Fibroblast of mammary gland (primary cell): ENCODE measurements at places on chromosomes 2 and 18.

GRCh38 chr2:231483398-231484329 lies 19.4 kb upstream of the NCL start:
- peak; percentile 11 for DNase-seq

- no peak for DNase-seq
These were observed 77.5 kb downstream of the NDUFA10 start for GRCh38 chr2:239947729-239948045.

- no peak for DNase-seq
These were observed 30.7 kb downstream of the XRCC5 start for GRCh38 chr2:216139884-216140283.

- peak; percentile 68 for DNase-seq
These were observed 774.9 kb downstream of the RNF144A start for GRCh38 chr2:7691961-7692656.

GRCh38 chr2:20015482-20016083 lies 3.1 kb upstream of the MATN3 start:
- DNase-seq, result peak; percentile 67

DNA sequence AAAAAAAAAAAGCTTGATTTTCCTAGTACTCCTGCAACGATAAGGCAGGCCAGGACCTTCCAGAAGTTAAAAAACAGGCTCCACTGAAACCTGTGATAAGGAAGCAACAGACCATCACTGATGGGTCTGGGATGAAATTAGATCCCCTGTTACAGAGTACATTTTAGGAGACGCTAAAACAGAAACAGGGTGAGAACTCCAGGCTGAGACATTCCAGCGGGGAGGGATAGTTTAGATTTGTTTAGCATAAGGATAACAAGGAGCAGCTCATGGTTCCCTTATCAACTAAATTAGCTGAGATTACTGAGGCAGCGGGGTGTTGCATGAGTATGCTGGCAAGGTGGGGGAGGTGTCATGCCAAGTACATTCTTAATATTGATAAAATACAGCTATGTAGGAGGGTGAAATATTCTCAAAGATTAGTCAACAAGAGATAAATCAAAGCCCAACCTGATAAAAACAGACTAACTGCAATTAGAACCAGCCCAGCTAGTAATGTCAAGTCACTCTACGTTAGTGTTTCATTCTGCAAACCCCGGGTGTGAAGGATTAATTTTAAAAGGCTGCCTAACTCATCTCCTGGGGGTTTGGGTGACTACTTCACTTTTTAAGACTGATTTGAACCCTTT lies 75.0 kb upstream of the BZW1 start:
- no peak for DNase-seq

GRCh38 chr2:135563793-135564192 lies 32.5 kb downstream of the R3HDM1 start:
- peak; percentile 66 for DNase-seq

- DNase-seq, result no peak
These were observed 254.0 kb downstream of the CYP26B1 start for GRCh38 chr2:71893646-71894045.

DNA sequence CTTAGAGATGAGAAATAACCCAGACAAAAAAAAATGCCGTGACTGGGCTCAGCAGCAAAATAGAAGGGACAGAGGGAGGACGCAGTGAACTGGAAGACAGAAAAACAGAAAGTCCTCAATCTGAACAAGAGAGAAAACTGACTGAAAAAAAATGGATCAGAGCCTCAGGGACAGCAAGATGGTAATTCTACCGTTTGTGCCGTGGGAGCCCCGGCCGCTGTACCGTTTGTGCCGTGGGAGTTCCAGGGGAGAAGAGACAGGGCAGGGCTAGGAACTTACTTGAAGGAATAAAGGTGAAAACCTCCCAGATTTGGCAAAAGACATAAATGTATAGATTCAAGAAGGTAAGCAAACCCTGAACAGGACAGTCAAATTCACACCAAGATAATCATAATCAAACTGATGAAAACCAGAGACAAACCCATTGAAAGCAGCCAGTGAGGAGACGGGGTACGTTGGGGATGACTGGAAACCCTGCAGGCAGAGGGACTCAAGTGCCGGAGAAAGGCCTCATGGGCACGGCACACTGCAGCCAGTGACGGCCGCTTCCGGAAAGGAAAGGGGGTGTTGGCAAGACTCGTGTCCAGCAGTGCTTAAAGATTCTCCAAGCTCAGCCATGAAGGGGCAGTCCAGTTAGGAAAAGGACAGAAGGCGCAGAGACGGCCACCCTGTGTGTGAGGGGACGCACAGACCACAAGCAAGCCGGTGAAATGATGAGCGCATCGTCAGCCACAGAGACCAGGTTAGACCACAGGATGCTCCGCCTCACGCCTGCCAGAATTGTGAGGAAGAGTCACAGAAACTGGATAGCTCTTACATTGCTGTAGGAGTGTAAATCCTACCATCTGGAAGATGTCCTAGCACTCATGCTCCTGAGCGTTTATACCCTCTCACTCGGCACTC lies 40.0 kb upstream of the NFATC1 start:
- no peak for DNase-seq

- no peak for DNase-seq
These were observed 173.1 kb downstream of the PTH2R start for GRCh38 chr2:208579678-208580077.

- DNase-seq, result peak; percentile 78
These were observed at the start of gene DLX2 for GRCh38 chr2:172102391-172103359. DLX2 (minus strand) TSS chr2:172102900; CDS start chr2:172102538, 362 bp downstream.

DNA sequence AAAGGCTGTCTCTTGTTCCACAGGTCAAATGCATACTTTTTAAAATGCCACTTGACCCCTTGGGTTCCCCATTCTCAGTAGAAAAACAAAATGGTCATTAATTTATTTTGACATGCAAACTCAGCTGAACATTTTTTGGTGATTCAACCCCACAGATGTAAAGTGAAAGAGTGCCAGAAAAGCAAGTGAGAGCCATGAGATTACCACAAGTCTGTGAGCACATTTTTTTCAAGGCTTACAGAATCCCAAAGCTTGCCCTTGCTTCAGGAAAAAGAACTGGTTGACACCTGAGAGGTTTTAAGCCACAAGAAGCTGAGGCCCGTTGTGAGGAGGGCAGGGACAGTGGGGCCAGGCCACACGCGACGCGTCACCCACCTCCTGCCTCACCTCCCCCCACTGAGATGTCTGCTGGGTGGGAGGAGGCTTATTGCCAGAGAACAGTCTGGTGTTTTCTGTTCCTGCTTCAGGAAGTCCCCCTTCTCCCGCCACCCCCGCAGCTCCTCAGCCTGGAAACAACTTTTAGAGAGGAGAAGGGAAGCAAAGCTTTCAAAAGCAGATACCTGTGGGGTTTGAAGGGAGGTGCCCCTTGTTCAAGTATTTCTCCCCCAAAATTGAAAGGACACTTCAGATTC lies 70.4 kb upstream of the CYP1B1 start:
- peak; percentile 98 for DNase-seq

DNA sequence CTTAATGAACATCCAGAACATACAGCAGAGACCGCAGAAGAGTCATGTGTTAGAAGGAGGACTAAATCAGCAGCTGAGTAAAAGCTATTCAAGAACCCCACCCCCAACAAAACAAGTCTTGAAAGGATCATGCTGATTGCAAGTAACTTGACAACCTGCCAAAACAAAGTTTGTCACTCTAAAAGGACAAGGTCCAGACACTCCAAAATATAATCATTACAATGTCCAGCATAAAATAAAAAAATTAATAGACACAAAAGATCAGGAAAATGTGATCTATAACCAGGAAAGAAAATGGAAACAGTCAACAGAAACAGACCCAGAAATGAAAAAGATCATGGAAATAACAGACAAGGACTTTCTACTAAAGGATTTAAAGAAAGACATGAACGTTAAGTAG lies 28.5 kb downstream of the CCDC88A start:
- DNase-seq, result no peak

DNA sequence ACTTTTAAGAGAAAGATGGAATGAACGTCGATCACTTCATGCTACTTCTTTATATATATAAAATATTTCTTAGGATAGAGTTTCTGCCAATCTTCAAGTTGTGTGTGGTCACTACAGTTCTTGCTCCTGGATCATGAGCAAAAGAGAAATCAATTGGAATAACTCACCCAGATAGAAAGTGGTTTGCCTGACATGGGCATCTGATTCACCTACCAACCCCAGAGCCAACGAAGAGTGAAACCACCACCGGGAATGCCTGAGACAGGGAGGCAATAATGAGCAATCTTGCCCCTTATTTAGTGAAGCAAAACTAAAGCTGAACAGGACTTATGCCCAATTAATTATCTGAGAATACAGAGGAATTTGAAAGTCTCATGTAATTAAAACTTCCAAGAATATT lies 250.2 kb upstream of the REG3G start:
- no peak for DNase-seq
